ENCODE measurements at places on chromosomes 7 and 10.

GRCh38 chr7:29815181-29816105, 9.1 kb downstream of the WIPF3 start:
- DNase-seq = no peak

GRCh38 chr7:26439521-26440232, 148.0 kb downstream of the SNX10 start:
- no peak for DNase-seq

DNA sequence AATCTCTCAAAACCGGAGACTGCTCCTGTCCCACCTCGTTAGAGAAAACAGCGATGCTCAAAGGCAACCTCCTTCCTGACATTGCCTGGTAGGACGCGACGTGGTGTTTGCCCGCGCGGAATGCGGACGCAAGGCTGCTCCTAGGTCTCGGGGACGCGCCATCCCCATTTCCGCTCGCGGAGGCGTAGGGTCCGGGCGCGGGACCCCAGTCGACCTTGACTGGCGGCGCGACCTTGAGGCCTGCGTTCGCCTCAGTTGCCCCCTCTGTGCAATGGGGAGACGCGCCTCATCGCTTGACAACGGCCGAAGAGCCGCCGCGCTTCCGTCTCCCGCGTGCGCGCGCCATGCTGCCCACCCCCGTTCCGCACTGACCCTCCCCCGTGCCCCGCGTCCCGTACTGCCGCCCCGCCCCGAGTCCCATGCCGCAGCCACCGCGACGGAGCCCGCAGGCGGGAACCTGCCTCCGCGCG, 412 bp upstream of the PPIA start:
- peak; percentile 67 for DNase-seq

DNA sequence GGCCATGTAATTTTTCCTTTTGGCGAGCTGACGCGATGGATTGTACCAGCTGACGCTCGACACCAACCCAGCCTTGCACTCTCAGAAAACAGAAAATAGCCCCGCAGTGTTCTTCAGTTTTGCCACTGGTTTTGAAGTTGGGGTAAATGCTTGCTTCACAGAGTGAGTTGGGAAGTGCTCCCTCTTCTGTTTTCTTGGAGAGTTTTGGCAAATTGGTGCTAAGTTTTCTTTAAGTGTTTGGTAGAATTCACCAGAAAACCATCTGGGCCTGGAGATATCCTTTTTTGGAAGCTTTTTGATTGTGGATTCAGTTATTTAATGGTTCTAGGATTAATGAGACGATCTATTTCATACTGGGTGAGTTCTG, 252.8 kb downstream of the ELFN1 start:
- DNase-seq = no peak

DNA sequence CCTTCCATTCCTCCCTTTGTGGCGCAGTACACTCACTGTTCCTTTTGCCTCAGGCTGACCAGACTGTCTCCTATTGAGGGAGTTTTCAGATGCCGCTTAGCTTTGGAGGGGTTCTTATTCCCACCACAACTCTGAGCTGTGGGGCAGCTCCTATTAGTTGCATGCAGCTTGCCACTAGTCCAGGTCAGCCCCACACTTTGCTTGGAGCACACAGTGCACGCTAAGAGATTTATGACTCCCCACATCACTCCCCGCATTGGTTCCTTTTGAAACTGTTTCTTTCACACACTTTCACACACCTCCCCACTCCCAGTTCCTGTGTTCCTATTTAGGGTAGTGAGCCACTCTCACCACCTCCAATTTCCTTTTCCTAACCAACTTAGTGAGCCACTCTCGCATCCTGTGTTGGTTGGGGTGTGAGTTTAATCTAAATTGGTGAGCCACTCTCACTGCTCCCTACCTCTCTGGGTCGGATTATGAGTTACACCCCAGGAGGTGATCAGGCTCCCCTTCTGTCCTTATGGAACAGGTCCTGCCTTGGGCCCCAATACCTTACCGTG, 10.4 kb upstream of the ZNF485 start:
- no peak for DNase-seq

- DNase-seq = peak; percentile 91
These were observed 17.6 kb downstream of the ANXA11 start for GRCh38 chr10:80187465-80188409.

DNA sequence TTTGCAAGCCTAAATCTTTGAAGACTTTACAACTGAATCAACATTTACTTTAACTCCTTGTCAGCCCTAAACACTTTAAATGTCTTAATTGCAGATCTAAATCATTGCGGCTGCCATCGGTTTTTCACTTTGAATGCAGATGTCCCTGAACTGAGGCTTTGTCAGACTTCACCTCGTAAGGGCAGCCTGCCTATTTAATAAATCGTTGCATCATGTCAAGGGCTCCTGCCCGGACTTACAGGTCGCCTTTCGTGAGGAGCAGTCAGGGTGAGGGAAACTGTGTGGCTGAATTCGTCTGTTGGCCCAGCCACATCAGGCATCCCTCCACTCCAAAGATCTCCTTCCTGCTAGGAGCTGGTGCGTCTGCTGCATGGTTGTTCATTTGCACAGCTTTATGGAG, 368.2 kb upstream of the NPVF start:
- DNase-seq = no peak

GRCh38 chr7:127571741-127572505, 13.5 kb downstream of the GCC1 start:
- no peak for DNase-seq

GRCh38 chr7:121083138-121083789, 94.8 kb downstream of the CPED1 start:
- DNase-seq = no peak

DNA sequence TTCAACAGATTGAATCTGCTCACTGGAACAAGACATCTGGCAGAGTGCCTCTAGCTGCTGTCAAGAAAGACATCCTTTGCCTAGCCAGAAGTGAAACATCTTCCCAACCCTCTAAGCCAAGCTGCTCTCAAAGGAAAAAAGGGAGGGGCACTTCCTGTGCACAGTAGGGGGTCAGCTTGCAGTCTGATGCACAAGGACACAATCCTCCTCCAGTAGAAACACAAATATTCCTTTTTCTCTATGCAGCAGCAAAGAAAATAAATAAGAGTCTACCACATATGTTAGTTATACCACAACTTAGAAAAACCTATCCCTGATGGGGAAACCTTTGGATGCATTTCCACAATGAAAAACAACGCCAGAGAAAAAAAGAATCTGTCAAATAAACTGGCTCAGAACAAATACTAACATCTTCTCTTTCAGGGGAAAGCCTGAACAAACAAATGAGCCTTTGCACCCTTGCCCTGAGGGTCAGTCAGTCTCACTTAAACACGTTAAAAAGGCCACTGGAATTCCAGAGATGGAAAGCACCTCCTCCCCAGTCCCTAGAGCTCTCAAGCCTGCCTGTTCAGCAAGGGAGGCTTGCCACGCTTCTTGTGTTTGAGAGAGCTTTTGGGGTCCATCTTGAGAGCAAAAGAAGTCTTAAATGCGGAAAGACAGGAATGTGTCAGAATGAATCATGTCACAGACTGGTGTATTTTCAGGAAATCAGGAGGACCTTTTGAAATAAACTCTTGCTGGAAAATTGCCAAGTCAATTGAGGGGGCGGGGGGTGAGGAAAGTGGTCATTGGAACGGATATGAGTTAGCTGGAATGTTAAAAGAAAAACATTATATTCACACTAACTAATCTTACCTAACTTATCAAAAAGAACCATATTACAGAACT, 7.5 kb downstream of the LAMB1 start:
- no peak for DNase-seq

DNA sequence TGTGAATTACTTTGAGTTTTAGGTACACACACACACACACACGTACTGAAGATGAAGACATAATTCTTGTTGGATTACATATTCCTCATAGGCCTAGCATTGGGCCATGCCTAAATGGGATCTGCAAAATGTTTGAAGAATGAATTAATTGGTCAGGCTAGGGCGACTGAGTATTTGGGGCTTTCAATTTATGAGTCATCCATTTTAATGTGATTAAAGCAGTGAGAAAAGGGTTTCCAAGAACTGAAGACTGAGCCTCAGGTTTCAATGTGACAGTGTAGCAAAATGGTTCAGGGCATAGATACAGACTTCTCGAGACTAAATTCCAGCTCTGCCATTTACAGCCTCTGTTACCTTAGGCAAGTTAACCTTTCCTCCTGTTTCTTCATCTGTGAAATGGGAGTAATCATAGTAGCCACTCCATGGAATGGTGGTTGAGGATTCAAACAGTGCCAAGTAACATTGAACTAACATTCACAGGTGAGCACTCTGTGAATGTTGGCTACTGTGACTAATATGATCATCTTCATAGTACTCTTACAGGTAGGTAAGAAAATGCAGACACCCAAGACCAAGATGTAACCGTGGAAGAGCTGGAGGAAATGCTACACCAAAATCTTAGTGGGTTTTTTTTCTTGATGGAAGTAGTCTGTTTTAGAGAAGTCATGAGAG, 7.6 kb downstream of the BPGM start:
- no peak for DNase-seq

- DNase-seq = no peak
These were observed 308.5 kb upstream of the NFE2L3 start for GRCh38 chr7:25843467-25843866.

DNA sequence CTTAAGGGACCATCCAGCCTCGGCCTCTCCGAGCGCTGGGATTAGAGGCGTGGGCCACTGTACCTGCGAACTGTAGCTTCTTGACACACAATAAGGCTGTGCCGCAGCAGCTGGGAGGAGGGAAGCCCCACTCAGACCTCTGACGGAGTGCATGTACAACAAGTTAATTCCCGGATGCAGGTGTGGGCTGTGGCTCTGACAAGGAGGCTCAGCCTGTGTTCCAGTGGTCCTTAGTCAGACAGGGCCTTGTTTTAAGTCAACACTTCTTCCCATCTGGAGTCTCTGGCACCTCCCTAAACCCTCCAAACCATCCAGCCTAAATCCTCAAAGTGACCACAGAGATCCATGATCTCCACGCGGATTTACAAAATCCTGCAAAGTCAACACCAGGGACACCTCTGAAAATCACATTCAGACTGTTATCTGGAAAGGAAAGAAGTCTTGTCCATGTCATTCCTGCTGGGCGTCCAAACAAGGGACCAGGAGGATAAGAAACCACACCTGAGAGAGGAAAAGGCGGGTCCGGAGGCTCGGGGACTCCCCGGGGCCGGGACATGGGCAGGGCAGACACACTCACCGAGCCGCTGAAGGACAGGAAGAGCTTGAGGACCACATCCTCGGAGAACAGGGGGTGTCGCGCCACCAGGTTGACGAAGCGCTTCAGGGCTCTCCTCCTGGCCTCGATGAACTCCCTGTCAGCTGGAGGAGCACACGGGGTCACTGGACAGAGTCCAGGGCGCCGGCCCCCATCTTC, 29.4 kb downstream of the NUDT1 start:
- no peak for DNase-seq

DNA sequence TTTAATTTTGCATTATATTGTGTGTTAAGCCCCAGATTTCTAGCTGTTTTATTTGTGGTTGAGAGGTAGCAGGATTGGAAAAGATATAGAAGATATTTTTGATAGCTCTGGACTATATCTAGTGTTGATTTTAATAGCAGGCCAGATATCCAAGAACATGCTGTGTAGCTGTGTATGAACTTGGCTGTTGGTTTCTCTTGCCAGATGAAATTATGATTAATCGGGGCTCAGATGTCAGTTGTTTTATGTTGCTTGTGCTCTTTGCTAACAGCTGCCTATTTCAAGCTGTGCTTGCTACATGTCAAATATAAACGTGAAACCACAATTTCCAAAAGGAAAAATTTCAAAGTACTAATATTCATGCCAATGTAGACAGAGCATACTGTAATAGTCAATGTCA, 141.1 kb downstream of the GRM3 start:
- DNase-seq = no peak

All from MM.1S (cell line).